ENCODE measurements at places on chromosomes 6 and 20. TPM values are rescaled to one million over a fixed set of nuclear protein-coding genes. Genes with fewer than 3 reads are reported as not detected.

DNA sequence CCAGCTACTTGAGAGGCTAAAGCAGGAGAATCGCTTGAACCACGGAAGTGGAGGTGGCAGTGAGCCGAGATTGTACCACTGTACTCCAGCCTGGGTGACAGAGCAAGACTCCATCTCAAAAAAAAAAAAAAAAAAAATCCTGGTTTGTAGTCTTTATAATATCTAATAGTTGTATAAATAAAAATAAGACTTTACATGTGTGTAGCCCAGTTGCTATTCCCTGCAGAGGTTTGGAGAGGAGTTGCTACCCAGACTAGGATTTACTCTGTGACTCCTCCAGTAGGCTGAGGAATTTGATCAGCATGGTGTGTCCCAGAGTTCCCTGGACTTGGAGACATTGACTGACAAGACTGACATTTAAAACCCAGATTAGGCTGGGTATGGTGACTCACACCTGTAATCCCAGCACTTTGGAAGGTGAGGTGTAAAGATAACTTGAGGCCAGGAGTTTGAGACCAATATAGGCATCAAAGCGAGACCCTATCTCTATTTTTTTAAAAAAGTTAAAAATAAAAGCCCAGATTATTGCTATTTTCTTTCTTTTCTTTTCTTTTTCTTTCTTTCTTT is 10.2 kb downstream of the CHMP4B start:
- H3K27me3 ChIP-seq: no peaks in the 10 kb centered on the region
- H3K4me3 ChIP-seq: no peak overlapping the region
- H3K27ac ChIP-seq: no peak overlapping the region
- peaks cover 22% of the 10 kb centered on the region for H3K36me3 ChIP-seq
- peaks cover 51% of the 10 kb centered on the region for H3K4me1 ChIP-seq
- DNase-seq: no peak

GRCh38 chr6:89925826-89926225 is 31.6 kb downstream of the GJA10 start:
- peaks cover 49% of the 10 kb centered on the region for H3K4me1 ChIP-seq
- H3K27ac ChIP-seq: no peak overlapping the region
- H3K27me3 ChIP-seq: no peaks in the 10 kb centered on the region
- no peak for DNase-seq
- H3K4me3 ChIP-seq: no peak overlapping the region
- H3K36me3 ChIP-seq: peaks cover 40% of the 10 kb centered on the region

GRCh38 chr6:148309301-148309700 is 33.3 kb upstream of the SASH1 start:
- H3K4me1 ChIP-seq: no peaks in the 10 kb centered on the region
- H3K27ac ChIP-seq: no peak overlapping the region
- H3K27me3 ChIP-seq: peaks cover 6% of the 10 kb centered on the region
- DNase-seq: no peak
- no peak overlapping the region for H3K4me3 ChIP-seq

DNA sequence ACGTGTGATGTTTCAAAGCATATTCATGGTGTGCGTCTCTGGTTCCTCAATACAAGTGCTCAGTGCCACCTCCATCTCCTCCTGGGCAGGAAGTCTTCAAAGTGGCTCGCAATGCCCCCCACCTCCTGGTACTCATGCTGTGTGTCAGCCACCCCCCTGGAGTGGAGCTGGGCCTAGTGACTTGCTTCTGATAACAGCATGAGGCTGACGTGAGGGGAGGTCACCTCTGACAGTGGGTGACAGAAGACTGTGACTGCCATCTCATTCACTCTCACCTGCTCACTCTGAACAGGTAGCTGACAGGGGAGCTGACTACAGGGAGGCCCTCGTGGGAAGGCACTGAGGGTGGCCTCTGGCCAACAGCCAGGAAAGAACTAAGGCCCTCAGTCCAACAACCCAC is 92.4 kb upstream of the NFATC2 start:
- H3K4me1 ChIP-seq: peaks cover 18% of the 10 kb centered on the region
- H3K27me3 ChIP-seq: peaks cover 18% of the 10 kb centered on the region
- no peaks in the 10 kb centered on the region for H3K36me3 ChIP-seq
- no peak overlapping the region for H3K4me3 ChIP-seq
- no peak overlapping the region for H3K27ac ChIP-seq

GRCh38 chr20:5745416-5746030 is 4.7 kb upstream of the SHLD1 start:
- H3K36me3 ChIP-seq: peaks cover 7% of the 10 kb centered on the region
- no peak for DNase-seq
- H3K4me1 ChIP-seq: peaks cover 7% of the 10 kb centered on the region
- H3K27me3 ChIP-seq: peaks cover 3% of the 10 kb centered on the region
- no peak overlapping the region for H3K4me3 ChIP-seq

Gene OR2H2
- total RNA-seq: not detected
